Ascending aorta (tissue), 2 donors: ENCODE measurements at places on chromosomes 7 and 10. TPM values are rescaled to one million over a fixed set of nuclear protein-coding genes. Genes with fewer than 3 reads are reported as not detected.

DNA sequence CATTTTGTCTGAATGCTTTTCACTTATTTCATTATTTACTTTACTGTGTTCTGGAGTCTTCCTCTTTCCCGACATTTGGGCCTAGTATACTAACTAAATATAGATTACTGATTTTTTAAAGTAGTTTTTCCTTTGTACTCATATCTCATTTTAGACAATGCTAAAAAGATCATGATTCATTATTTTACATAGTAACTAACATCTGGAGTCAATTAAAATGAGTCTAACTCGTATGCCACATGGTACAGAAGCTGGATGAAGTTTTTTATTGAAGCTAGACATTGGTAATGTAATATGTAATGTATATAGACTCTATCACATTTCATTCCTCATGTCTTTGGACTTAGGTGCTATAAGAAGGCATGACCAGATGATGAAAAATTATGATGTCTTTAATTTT lies 156.3 kb upstream of the HGF start:
- no peak overlapping the region for H3K4me3 ChIP-seq
- H3K36me3 ChIP-seq, result no peaks in the 10 kb centered on the region
- no peaks in the 10 kb centered on the region for H3K4me1 ChIP-seq
- H3K27ac ChIP-seq, result no peak overlapping the region
- no peaks in the 10 kb centered on the region for H3K27me3 ChIP-seq
- no peak for DNase-seq

The UTF1 gene
- not detected for total RNA-seq

GRCh38 chr10:119495545-119495944 lies 47.0 kb downstream of the RGS10 start:
- DNase-seq, result no peak
- H3K4me1 ChIP-seq, result no peaks in the 10 kb centered on the region
- no peaks in the 10 kb centered on the region for H3K27me3 ChIP-seq

DNA sequence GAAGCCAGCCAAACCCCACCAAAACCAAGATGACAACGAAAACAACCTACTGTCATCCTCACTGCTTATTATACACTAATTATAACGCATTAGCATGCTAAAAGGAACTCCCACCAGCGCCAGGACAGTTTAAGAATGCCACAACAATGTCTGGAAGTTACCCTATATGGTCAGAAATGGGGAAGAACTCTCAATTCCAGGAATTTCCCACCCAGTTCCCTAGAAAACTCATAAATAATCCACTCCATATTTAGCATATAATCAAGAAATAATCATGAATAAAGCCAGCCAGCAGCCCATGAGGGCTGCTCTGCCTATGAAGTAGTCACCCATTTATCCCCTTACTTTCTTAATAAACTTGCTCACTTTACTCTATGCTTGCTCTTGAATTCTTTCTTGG lies 20.8 kb downstream of the MICU1 start:
- no peak for DNase-seq
- H3K27ac ChIP-seq, result no peak overlapping the region
- no peaks in the 10 kb centered on the region for H3K36me3 ChIP-seq
- no peak overlapping the region for H3K4me3 ChIP-seq

DNA sequence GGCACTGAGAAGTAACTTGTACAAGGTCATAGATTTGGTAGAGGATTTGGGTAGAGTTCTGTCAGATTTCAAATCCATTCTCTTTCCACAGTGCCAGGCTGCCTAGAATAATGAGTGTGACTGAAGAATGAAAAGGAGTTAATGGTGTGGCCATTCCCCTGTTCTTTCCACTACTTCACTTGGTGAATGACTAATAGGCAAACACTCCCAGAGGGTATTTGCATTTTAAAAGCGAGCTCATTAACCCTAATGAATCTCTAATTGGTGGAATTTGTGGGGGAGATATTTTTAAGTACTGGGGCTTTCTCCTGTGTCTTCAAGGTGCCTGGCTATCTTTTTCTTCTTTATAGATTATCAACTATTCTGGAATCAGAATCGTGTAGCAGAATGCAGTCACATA lies 74.8 kb upstream of the RPA3 start:
- H3K4me1 ChIP-seq, result no peaks in the 10 kb centered on the region
- no peak overlapping the region for H3K27ac ChIP-seq
- H3K4me3 ChIP-seq, result no peak overlapping the region
- H3K27me3 ChIP-seq, result no peaks in the 10 kb centered on the region

- no peak overlapping the region for H3K27ac ChIP-seq
- no peak for DNase-seq
- H3K4me1 ChIP-seq, result peaks cover 2% of the 10 kb centered on the region
- H3K36me3 ChIP-seq, result peaks cover 3% of the 10 kb centered on the region
- no peaks in the 10 kb centered on the region for H3K27me3 ChIP-seq
- no peak overlapping the region for H3K4me3 ChIP-seq
Observed at GRCh38 chr7:131489196-131489595, 67.2 kb downstream of the PODXL start.

DNA sequence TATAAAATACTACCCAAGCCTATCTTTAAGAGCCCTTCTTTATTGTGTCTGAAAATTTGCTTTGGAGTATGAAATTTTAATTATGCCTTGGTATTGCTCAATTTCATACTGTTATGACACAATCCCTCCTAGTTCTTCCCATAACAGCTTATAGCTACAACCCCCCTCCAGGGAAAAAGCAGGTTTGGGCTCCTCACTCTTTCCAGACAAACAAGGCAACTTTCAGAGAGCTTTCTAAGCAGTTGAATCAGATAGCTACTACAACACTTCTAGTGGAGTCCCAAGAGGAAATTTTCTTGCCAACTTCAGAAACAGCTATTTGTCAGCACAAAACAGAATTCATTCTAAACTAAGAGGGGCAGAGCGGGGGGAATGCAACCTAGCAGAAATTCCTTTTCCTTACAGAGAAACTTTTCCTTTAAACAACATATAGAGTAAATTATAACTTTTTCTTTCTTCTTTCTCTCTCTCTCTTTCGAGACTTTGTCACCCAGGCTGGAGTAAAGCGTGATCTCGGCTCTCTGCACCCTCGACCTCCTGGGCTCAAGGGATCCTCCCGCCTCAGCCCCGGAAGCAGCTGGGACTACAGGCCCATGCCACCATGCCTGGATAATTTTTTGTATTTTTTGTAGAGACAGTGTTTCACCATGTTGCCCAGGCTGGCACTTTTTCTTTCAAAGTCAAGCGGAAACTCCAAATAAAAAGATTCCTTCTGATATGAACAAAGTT lies 26.0 kb upstream of the JMJD1C start:
- H3K36me3 ChIP-seq, result no peaks in the 10 kb centered on the region
- no peaks in the 10 kb centered on the region for H3K27me3 ChIP-seq
- peaks cover 9% of the 10 kb centered on the region for H3K4me1 ChIP-seq

GRCh38 chr10:77524281-77524711 lies 113.3 kb downstream of the KCNMA1 start:
- H3K27me3 ChIP-seq, result no peaks in the 10 kb centered on the region
- H3K36me3 ChIP-seq, result no peaks in the 10 kb centered on the region
- peak overlapping the region; percentile 37 for H3K27ac ChIP-seq

DNA sequence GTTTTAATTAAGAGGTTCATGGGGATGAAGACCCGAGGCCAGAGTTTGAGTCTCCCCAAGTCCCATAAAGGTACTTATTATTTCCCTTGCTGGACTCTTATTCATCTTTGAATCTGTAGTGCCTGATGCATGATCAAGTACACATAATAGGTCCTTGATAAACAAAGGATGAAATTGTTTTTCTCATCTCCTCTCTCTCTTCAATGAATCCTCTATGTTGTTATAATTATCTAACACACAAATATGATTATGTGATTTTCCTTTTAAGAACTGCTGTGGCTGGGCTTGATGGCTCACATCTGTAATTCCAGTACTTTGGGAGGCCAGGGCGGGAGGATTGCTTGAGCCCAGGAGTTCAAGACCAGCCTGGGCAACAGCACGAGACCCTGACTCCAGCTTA lies 117.7 kb downstream of the BAMBI start:
- H3K27ac ChIP-seq, result peak overlapping the region; percentile 2
- no peak overlapping the region for H3K4me3 ChIP-seq
- DNase-seq, result no peak

The WDR86 gene
- 4.0 TPM for total RNA-seq

- H3K27me3 ChIP-seq, result no peaks in the 10 kb centered on the region
- no peaks in the 10 kb centered on the region for H3K36me3 ChIP-seq
- no peak overlapping the region for H3K27ac ChIP-seq
- no peak for DNase-seq
Observed at GRCh38 chr7:18740579-18740988, 245.0 kb downstream of the HDAC9 start.

GRCh38 chr7:80550005-80550404 lies 38.1 kb upstream of the GNAT3 start:
- no peak for DNase-seq
- H3K27ac ChIP-seq, result no peak overlapping the region
- no peaks in the 10 kb centered on the region for H3K4me1 ChIP-seq

GRCh38 chr10:128854963-128855362 lies 612.1 kb upstream of the MGMT start:
- no peaks in the 10 kb centered on the region for H3K36me3 ChIP-seq
- H3K27ac ChIP-seq, result no peak overlapping the region
- DNase-seq, result no peak
- H3K27me3 ChIP-seq, result no peaks in the 10 kb centered on the region
- no peaks in the 10 kb centered on the region for H3K4me1 ChIP-seq
- H3K4me3 ChIP-seq, result no peak overlapping the region

DNA sequence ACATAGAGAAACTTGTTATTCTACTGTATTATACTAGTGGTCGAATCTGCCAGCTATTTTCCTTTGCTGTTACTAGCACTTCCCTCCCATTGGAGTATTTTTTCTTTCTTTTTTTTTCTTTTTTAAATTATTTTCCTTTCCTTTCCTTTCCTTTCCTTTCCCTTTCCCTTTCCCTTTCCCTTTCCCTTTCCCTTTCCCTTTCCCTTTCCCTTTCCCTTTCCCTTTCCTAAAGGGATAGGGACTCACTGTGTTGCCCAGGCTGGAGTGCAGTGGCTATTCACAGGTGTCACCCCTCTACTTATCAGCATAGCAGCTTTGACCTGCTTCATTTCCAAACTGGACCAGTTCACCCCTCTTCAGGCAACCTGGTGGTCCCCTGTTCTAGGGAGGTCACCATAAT lies 212.6 kb upstream of the SP4 start:
- no peaks in the 10 kb centered on the region for H3K27me3 ChIP-seq
- H3K36me3 ChIP-seq, result no peaks in the 10 kb centered on the region
- no peaks in the 10 kb centered on the region for H3K4me1 ChIP-seq
- no peak overlapping the region for H3K4me3 ChIP-seq

DNA sequence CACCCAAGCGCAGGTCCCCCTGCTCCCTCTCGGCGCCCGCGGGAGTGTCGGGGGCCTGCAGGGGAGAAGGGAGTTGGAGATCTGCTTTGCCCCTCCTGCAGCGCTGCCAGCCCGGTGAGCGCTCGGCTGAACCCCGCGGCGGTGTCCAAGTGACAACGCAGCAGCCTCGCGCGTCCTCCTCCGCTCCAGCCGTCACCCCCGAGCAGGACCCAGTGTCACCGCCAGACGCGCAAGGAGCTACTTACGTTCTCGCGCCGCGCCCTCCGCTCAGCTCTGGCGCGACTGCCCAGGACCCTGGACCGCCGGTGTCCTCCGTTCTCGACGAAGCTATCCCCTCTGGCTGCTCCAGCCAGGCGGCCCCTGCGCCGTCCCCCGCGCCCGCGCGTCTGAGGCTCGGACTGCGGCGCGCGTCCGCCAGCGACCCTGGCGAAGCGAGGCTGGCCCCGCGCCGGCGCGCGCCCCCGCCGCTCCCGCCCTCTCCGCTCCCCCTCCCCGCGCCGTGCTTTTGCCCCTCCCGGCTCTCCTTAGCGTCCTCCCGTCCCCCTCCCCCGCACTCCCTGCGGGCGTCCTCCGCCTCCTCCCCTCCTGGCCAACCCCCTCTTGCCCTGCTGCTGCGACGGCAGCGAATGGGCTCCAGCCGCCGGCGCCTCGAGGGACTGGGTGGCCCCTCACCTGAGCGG lies at the start of gene NRCAM:
Gene NRCAM, minus strand, starts transcription at position 439 of the 680 bp plus-strand sequence. CDS start 216,372 bp downstream, outside the sequence.
- H3K4me1 ChIP-seq, result peaks cover 3% of the 10 kb centered on the region
- H3K27ac ChIP-seq, result no peak within 1 kb of the TSS
- H3K36me3 ChIP-seq, result no peaks in the 10 kb centered on the region
- DNase-seq, result no peak
- H3K27me3 ChIP-seq, result no peaks in the 10 kb centered on the region
- peak within 1 kb of the TSS; percentile 74 for H3K4me3 ChIP-seq
